ENCODE measurements at places on chromosomes 2 and 18.

GRCh38 chr2:128589681-128590080, 271.0 kb upstream of the HS6ST1 start:
- no peak for DNase-seq

DNA sequence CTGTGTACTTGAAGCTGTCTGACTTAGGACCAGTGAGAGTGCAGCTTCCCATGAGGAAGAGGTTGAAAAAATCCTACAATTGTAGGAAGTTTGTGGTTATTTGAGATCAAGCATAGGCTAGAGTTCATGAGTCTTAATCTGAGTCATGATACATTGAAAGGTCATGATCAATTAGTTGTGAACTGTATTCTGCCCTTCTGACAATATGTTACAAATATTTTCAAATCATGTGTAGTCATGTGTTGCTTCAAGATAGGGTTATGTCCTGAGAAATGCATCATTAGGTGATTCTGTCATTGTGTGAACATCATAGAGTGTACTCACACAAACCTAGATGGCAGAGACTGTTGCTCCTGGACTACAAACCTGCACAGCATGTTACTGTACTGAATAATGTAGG, 68.4 kb upstream of the MFF start:
- DNase-seq: no peak

DNA sequence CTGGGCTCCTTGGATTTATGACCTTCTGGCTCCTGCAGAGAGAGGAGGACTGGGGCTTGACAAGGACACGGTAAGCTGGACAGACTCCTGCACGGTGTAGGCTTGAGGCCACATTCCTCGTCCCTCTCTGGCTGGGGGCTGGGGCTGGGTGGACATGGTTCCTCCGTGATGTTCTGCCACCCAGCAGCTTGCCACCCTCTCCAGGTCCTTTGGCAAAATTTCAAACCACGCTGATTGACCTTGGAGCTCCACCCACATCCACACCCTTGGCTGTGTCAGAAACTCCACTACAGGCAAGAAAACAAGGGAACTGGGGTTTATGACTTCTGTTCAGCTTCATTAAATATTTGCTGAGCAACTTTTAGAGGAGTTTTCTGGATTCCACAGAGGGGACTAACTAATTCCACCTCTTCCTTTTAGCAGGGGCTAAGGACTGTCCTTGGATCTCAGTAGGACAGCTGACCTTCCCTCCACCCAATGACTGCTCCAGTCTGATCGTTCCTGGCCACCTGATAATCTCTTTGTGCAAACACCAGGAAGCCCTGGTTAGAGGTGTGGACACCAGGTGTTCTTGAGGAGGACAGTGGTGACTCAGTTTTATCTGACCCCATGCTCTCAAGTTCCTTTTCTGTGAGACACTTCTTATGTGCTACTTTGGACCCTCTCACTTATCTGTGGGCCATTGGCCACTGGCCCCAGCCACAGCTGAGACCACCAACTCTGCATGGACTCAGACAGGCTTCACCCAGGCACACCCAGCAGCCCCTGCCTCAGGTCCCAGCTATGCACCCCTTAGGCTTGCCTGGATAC, 29.3 kb downstream of the GPR55 start:
- peak; percentile 54 for DNase-seq

GRCh38 chr2:64607381-64608304, 46.1 kb downstream of the SERTAD2 start:
- no peak for DNase-seq

DNA sequence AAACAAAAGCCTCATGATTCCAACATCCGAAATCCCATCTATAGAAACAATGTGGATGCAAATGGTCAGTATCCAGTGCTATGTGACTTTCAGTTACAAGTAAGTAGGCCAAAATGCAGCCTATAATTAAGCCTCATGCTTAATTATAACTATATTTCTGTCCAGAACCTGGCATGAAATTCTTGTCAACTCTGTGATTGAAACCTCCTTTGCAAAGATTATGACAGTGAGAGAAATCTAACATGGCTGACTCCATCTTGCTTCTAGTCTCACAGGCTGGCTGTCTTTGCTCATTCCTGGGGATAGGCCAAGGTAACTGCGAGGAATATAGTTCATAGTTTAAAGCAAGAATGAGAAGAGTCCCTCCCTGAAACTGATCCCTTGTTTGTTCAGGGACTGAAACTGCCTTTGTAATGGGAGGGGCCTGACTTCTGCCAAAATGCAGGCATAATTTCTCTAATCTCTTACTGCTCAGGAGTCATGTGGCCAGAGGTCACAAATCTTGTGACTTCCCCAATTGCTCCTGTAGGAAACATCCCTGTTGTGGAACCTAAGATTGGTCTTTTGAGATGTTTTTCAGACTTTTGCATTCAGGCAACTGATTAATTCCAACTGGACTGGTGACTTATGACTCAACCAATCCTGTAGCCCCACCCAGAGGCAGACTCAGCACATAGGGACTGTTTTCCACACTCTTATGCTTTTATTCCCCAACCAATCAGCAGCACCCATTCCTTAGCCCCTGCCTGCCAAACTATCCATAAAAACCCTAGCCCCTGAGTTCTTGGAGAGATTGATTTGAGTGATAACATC, 84.5 kb upstream of the TLK1 start:
- DNase-seq: no peak

GRCh38 chr18:3747176-3747973, 297.4 kb downstream of the TGIF1 start:
- no peak for DNase-seq

DNA sequence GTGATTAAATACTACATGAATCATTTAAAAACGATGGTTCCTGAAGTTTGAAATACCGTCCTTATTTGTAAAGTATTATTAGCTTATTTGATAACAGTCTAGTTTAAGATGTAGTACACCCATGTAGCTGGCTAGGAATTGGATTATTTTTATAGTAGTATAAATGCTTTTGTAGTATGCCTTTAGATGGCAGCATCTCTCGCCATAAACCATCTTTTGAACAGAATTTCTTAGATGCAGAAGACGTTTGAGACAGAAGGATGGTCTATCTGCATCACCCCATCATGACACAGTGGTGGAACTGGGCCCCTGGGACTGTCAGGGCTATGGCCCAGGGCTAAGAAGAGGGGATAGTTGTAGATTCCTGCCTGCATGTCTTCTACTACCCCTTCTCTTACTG, 152.7 kb downstream of the WDSUB1 start:
- DNase-seq: no peak

- DNase-seq: no peak
Observed at GRCh38 chr2:24926220-24926601, 6.2 kb upstream of the ADCY3 start.

GRCh38 chr18:24585996-24586566, 125.6 kb downstream of the HRH4 start:
- DNase-seq: no peak
